ENCODE measurements at places on chromosomes 6 and 20. TPM values are rescaled to one million over a fixed set of nuclear protein-coding genes. Genes with fewer than 3 reads are reported as not detected.

Gene FRMD1
- not detected for total RNA-seq

Gene NCOA5
- 15.6 TPM for total RNA-seq

Gene CALHM4
- 0.21 TPM for total RNA-seq

Gene PRICKLE4
- total RNA-seq: 0.31 TPM

Gene TNXB
- total RNA-seq: 2.8 TPM

Gene C6orf118
- not detected for total RNA-seq

Gene BNIP5
- total RNA-seq: not detected

Gene RAET1L
- total RNA-seq: 0.10 TPM

Gene ZNF343
- 3.1 TPM for total RNA-seq

Gene BPIFB4
- total RNA-seq: not detected

Gene SSR1
- total RNA-seq: 74.5 TPM

Gene GSTA2
- not detected for total RNA-seq

Gene PSORS1C2
- not detected for total RNA-seq

Gene SOX12
- 1.3 TPM for total RNA-seq

Gene WFDC10B
- not detected for total RNA-seq

Gene SLC17A1
- not detected for total RNA-seq

Gene SLPI
- total RNA-seq: 0.63 TPM

Gene BTBD9
- total RNA-seq: 93.7 TPM

Gene TRIM31
- 0.10 TPM for total RNA-seq

Gene ARFGEF3
- under 0.01 TPM for total RNA-seq

Gene ROS1
- not detected for total RNA-seq

Gene PKIB
- total RNA-seq: 2.1 TPM

Gene CEP250
- total RNA-seq: 10.7 TPM

Gene ZNF133
- 1.5 TPM for total RNA-seq

Gene ATP9A
- 2.3 TPM for total RNA-seq

Gene GHRH
- total RNA-seq: not detected

Gene FLOT1
- 68.1 TPM for total RNA-seq

Gene SERINC3
- total RNA-seq: 37.7 TPM

Gene ZKSCAN8
- total RNA-seq: 22.6 TPM

Gene LIN28B
- total RNA-seq: not detected

Gene RCAN2
- not detected for total RNA-seq

Gene CGA
- total RNA-seq: not detected

Gene RPP21
- total RNA-seq: 16.0 TPM

Gene TMEM200A
- 0.63 TPM for total RNA-seq

Gene GRM1
- not detected for total RNA-seq

Gene ENPP1
- 0.21 TPM for total RNA-seq

Gene FAXC
- not detected for total RNA-seq

Gene CLDN20
- not detected for total RNA-seq

Gene RPN2
- total RNA-seq: 124 TPM

Gene TP53TG5
- total RNA-seq: under 0.01 TPM

Gene MLN
- not detected for total RNA-seq

Gene RBBP9
- 5.4 TPM for total RNA-seq

Gene NHLRC1
- 0.52 TPM for total RNA-seq

Gene FOXP4
- 3.5 TPM for total RNA-seq

Gene NTSR1
- total RNA-seq: 0.73 TPM

Gene RAET1E
- not detected for total RNA-seq

All from mononuclear cell (primary cell).